ENCODE measurements at places on chromosomes 1 and 21.

DNA sequence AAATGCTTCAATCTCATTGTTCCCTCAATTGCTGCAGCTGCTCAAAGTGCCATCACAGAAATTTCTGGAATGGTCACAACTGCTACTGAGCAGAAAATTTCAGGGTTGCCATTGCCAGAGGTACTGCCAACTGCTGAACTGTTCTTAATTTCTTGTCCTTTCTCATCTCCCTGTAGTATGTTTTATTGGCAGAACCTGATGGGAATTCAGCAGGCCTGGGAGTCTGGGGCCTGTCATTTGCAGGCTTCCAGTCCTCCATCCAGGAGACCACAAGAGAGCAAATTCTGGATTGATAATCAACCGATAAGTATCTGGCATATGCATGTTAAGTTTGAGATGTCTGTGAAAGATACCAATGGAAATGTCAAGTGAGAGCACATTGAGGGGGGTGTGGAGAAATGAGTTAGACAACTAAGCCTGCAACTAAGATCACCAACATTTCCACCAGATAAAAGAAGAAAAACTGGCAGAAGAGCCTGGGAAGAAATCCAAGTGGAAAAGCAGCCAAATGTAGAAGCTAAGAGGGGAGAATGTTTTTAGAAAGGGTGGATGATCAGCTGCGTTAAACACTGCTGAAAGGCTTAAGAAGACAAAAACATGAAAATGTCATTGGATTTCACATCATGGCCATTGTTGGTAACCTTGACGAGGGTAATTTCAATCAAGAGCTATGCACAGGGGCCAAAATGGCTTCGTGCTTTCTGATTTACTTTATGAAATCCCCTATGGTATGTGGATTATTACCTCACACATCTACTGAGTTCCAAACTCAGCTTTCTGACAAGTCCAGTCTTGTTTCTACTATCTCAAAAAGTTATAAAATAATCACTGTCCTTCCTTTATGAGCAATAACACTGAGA, 648.1 kb downstream of the PLPP3 start:
- no peak for DNase-seq

GRCh38 chr1:78009276-78009675, 4.5 kb downstream of the DNAJB4 start:
- DNase-seq, result no peak

GRCh38 chr1:17012775-17013490, 1.2 kb upstream of the ATP13A2 start:
- DNase-seq, result no peak

DNA sequence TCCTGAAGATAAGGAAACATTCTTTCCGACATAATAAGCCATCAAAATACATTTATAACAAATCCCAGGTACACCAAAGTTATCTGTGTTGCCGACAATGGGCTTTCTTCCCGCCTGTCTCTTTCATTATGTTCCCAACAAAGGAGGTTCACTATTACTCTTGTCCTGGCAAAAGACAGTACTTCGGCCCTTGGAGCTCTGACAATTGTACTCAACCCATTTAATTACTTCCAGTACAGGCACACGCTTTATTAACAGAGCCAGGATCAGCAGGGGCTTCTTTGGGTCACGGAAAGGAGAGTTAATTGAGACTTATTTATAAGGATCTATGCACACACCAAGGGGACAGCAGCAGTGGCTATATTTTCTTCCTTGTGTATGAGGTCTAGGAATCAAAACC, 46.6 kb upstream of the DUSP10 start:
- no peak for DNase-seq

GRCh38 chr1:43977376-43978263, 1.4 kb upstream of the B4GALT2 start:
- no peak for DNase-seq

GRCh38 chr1:66605419-66605997, 71.6 kb downstream of the SGIP1 start:
- no peak for DNase-seq

DNA sequence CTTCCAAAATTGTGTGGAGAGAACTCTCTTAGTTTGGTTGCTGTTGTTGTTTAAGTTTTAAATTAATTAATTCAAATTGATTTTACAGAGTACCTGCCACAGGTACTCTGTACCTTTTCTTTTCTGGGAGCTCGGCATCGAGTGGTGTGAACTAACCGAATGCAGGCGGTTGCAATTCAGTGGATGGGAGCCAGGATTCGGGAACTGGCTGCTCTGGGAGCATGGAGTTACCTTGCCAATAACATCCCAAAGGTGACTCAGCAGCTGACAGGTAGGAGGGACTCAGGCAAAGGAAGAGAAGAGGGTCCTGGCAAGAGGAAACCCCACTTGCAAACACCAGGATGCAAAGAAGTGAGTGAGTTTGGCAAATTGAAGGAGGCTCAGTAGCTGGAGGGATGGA, 24.7 kb upstream of the KANK4 start:
- no peak for DNase-seq

- DNase-seq, result no peak
Observed at GRCh38 chr1:41359211-41360073, 1.8 kb upstream of the FOXO6 start.

DNA sequence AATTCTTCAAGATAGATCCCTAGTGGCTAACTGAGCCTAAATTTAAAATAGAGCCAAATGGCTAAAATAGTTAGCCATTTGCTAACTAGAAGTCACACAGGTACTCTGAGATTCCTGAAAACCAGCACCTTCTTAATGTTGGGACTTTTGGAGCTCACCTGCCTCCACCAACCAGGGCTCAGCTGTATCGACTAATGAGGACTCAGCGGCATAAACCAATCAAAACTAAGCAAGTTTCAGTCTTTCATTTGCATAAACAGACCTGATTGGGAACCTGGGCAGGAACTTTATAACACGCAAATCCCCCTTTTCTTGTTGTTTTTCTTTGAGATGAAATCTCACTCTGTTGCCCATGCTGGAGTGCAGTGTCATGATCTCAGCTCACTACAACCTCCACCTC, 28.5 kb downstream of the TNFRSF9 start:
- no peak for DNase-seq

DNA sequence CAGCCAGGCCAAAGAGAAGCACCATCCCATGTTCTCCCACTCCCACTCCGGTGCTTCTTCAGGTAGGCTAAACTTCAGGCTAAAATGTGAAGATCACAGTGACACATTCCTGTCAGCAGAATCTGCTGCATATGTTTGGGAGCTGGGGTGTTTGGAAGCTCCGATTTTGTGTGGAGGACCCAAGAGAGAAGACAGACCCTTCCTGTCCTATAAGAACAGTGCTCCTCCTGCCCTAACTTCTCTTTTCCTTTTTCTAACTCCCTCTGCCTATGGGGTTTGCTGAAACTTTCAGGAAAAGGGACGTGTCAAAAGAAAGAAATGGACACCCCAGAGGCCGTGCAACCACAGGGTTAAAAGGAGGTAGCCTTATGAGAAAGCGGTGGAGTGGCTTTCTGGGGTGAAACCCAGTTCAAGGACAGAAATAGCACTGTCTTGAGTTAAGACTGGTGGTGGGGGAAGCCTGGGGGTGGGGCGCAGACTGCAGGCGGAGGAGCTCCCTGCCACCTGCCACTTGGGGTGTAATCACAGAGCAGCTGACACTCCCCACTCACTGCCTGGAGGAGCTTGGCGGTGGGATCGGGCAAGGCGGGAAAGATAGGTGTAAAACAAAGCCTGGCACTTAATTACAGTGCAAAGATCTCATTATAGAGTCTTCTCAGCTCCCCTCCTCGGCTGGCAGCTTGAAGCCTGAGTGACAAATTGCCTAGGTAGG, 645 bp upstream of the TLR5 start:
- DNase-seq, result peak; percentile 43

DNA sequence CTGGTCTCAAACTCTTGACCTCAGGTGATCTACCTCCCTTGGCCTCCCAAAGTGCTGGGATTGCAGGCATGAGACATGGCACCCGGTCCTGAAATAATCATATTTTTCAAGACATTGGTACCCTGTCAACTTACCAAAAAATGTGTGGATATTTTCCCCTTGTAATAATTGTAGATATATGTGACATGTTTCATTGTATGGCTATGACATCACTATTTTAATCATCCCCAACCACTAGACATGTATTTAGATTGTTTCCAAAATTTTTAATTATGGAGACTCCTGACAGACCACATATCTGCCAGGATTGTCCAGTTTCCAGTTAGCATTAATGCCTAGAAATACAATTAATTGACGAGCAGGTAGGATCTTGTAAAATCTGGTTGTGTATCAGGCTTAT, 96.7 kb upstream of the NEGR1 start:
- no peak for DNase-seq

- DNase-seq, result no peak
Observed at GRCh38 chr1:94281361-94282142, 44.2 kb upstream of the ARHGAP29 start.

DNA sequence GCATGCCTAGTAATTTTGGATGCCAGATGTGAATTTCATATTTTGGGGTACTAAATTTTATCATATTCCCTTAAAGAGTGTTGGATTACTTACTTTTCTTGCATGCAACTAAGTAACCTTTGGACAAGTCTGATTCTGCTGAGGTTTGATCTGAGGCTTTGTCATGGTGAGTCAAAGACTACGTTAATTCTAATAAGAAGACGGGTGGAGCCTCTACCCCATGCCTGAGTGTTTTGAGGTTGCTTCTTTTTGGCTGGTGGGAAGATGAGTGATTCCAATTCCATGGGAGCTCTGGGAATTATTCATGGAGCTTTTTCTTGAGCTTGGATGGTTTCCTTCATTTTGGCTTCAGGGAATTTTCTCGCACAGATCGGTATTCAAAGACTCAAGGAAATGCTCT, 11.6 kb upstream of the PCP4 start:
- no peak for DNase-seq

- peak; percentile 94 for DNase-seq
Observed at GRCh38 chr1:243850202-243850451, at the start of gene AKT3. Gene AKT3 (minus strand): TSS chr1:243850243. CDS start chr1:243843170, 7,073 bp downstream.

GRCh38 chr1:225481738-225482137, 53.9 kb upstream of the LBR start:
- DNase-seq, result no peak

DNA sequence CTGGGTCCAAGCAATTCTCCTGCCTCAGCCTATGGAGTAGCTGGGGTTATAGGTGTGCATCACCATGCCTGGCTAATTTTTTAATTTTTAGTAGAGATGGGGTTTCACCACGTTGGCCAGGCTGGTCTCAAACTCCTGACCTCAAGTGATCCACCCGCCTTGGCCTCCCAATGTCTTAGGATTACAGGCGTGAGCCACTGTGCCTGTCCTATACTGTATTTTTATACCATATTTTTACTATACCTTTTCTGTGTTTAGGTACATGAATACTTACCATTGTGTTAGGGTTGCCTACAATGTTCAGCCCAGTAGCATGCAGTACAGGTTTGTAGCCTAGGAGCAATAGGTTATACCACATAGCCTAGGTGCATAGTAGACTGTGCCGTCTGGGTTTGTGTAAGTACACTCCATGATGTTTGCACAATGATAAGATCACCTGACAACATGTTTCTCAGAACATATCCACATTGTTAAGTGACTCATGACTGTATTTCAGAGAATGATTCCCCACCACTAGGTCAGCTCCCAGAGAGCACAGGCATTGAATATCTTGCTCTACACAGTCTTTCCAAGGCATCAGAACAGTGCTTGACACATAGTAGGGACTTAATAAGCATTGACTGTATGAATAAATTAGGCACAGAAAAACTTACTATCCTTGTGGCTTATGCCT, 6.0 kb upstream of the CITED4 start:
- no peak for DNase-seq

GRCh38 chr1:6464915-6465314, 1.1 kb downstream of the TNFRSF25 start:
- DNase-seq, result no peak

- no peak for DNase-seq
Observed at GRCh38 chr1:52264530-52265115, 101.4 kb downstream of the CC2D1B start.

- no peak for DNase-seq
Observed at GRCh38 chr1:190497565-190497964, 19.9 kb upstream of the BRINP3 start.

GRCh38 chr1:228344631-228345072, 62.0 kb downstream of the TRIM11 start:
- DNase-seq, result no peak

DNA sequence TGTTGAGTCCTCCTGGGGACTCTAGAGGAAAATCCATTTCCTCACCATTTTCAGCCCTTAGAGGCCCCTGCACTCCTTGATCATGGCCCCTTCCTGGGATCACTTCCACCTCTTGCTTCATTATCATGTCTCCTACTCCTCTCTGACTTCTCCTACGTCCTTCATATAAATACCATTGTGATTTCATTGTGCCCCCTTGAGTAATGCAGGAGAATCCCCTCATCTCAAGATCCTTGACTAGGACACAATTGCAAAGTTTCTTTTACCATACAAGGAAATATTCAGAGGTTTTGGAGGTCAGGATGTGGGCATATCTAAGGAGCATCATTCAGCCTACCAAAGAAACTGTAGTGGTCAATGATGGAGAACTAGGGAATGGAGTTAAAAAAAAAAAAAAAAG, 8.8 kb upstream of the GBP6 start:
- peak; percentile 61 for DNase-seq

DNA sequence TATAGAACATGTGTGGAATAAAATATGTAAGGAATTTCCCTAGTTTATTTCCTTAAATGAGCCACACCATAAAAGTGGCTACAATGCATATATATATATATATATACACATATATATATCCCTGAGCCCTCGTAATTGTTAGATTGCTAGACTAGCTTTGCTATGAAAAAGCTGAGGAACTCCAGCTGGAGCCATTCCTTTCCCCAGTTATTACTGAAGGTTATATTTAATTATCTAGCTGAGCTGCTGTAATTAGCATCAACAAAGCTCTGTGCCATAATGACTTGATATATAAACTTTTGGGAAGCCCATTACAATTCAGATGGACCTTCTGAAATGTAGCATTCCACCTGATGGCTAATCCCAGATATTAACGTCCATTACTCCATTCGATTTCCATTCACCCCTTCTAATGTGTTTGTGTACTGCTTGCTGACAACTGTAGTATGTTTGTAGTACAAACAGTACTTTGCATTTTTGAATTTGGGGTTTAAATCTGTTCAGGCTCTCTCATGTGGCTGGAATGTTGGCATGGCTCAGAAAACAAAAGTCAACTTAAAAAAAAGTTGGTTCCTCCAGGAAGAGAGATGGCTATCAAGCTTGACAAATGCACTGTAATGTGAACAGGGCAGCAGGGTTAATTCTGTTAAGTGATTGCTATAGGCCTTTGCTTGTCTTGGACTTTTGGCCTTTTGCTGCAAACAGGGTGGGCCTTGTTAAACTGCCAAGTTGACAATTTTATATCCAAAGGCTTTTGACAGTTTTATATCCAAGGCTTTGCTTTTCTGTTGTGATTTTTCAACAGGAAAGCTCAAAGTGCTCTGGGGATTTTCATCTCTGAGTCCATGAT, 170.0 kb downstream of the LTN1 start:
- DNase-seq, result no peak

DNA sequence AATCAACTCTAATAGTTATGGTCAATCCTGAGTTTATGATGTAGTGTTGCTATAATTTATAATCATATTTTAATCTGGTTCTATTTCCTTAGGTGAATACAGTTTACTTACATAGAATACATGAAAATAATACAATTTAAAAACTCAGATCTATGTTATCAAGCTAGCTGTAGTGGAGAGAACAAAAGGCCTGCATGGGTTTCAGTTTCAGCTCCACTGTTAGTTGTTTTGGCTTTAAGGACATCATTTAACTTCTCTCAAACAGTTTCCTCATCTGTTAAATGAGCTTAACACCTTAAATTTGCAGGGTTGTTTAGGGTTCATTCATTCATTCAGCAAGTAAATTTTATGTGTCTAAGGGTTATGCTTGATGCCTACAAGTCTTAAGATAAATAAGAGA, 98.4 kb upstream of the KIAA1614 start:
- no peak for DNase-seq
